ENCODE measurements at places on chromosomes 5 and 9.

GRCh38 chr5:157761690-157762621 lies 18.4 kb downstream of the LSM11 start:
- DNase-seq = no peak

DNA sequence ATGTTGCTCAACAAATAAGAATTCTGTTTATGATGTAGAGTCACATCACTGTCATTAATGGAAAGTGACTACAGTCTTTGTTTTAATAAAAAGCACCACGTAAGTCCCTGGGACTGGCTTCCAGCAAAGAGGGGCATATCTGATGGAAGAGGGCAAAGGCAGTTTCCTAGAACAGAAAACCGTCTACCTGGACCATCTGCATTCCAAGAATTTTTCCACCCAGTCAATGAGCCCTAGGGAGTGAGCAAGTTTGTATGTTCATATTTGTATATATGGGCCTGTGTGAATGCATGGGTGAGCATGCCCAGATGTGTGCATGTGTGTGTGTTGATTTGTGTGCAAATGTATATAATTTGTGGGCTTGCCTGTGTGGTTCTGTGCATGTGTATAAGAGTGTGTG lies 156.8 kb upstream of the SEMA6A start:
- DNase-seq = no peak

DNA sequence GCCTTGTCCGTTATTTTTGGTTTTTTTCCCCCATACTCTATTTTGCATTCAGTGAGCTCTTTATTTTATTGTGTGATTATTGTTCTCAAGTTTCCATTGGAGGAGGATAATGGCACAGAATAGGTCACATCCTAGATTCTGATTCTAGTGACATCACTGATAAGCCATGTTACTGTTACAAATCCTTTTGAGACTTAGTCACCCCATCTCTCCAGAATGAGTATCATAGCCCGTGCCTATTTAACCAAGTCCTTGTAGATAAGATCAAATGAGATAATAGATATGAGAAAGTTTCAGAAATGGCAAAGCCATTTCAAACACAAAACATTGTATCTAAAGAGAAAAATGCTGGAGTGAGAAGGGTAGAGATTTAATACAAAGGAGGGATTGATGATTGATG lies 242.6 kb downstream of the RAB3C start:
- DNase-seq = no peak

- DNase-seq = no peak
Observed at GRCh38 chr9:99406939-99407338, 184.9 kb downstream of the SEC61B start.

DNA sequence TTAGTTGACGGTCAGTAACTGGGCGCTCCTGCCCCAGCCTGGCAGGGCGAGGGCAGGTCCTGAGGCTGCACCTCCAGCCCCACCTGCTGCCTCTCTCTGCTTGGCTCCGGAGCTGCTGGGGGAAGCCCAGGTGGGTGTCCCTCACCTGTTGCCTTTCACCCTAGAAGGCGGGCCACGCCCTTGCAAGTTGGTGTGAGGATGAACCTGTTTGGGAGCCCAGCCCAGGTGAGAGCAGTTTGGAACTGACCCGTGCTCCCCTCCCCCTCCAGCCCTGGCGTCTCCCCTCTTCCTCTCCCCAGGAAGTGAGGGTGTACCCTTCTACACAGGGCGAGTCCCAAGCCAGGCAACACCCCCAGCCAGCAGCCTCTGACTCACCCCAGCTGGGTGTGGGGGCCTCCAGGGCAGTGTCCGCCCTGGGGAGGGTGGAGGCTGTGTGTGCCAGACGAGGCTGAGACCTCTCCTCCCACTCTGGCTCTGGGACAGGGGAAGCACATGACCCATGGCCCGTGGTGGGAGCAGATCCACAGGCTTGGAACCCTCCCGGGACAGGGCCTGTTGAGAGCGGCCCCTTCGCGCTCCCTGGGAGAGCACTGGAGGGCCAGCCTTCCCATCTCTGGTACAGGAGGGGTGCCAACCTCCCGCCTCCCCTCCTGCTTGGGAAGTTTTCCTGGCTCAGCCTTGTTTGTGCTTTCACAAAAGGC lies 10.4 kb downstream of the LRRC8A start:
- no peak for DNase-seq

DNA sequence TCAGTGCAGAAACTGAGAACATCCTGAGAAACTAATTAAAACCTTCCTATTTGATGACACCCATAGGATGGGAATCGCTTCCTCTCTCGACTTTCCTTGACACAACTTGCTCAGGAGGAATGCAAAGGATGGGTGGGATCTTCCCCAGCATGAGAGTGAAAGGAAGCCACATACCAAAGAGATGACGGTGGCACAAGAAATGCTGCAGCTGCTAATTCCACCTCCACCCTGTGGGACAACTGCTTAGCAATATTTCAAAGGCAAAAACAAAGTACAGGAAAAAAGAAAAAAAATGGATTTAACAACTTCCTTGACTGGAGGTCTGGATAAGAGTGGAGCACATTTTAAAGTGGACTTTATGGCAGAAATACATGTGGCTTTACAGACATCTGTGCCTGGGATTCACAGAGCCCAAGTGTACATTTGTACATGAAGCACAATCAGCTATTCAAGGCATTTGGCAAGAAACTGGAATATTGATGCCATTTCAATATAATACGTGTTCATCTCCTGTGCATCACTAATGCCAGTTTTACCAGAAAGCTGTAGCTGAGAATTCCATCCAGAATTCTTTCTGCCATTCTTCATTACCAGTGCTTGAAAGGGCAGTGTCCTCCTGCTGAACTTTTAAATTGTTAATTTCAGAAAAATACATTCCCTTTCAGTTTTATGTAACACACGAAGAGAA lies 359.2 kb upstream of the ACTBL2 start:
- DNase-seq = no peak

DNA sequence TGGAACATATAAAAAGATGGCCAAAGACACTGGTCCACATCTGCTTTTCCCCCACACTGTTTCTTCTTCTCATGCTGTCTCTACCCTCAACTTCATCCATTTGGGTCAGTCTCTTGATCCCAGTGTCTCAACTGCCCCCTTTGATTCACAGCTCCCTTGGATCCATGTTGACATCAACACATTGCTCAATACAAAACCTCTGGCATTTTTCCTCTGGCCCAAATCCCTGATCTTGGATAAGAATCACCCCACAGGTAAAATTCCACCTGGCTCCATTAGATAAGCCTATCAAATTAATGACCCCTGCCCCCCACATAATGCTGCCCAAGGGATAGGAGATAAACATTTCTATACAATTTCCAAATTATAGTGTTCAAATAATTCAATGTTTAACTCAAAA lies 229.8 kb downstream of the TLE1 start:
- DNase-seq = no peak

DNA sequence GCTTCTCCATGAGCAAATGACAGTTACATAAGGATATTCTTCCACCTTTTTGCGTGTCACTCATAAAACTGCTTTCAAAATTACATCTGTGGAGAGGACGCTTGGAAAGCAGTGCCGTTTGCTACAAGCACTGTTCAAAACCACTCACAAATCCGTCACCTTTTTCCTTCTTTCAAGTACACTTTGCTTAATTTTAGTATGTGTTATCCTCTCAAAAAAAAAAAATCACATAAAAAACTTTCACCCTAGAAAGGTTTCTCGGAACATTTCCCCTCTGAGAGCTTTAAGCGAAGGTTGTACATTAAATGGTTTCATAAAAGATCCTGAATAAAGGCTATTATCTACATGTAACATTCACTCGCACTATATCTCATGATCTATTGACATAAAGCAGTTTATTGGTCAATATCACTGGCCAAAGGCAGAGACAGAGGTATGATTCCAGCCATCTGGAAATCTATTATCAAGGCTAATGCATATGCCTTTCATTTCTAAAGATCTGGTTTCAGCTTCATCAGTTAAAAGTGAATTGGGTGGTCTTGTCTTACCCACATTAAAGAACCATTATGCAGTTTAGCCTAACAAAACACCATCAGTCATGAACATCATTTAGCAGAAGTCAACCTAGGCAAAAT lies 163.6 kb downstream of the ENC1 start:
- no peak for DNase-seq

DNA sequence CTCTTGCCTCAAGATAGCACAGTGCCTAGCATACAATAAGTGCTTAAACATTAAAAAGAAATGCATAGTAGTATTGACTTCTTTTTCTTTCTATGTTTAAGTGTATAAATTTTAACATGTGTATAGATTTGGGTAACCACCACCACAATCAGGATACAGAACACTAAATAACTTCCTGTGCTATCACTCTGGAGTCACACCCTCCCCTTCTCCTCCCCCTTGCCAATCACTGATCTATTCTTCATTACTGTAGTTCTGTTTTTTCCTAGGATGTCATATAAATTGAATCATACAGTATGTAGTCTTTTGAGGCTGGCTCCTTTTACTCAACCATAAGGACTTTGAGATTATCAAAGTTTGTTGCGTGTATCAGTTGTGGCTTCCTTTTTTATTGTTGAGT lies 68.5 kb downstream of the OSTF1 start:
- DNase-seq = no peak

- DNase-seq = no peak
Observed at GRCh38 chr5:174729075-174729680, 4.8 kb downstream of the MSX2 start.

GRCh38 chr5:13357929-13358328 lies 586.6 kb downstream of the DNAH5 start:
- no peak for DNase-seq

DNA sequence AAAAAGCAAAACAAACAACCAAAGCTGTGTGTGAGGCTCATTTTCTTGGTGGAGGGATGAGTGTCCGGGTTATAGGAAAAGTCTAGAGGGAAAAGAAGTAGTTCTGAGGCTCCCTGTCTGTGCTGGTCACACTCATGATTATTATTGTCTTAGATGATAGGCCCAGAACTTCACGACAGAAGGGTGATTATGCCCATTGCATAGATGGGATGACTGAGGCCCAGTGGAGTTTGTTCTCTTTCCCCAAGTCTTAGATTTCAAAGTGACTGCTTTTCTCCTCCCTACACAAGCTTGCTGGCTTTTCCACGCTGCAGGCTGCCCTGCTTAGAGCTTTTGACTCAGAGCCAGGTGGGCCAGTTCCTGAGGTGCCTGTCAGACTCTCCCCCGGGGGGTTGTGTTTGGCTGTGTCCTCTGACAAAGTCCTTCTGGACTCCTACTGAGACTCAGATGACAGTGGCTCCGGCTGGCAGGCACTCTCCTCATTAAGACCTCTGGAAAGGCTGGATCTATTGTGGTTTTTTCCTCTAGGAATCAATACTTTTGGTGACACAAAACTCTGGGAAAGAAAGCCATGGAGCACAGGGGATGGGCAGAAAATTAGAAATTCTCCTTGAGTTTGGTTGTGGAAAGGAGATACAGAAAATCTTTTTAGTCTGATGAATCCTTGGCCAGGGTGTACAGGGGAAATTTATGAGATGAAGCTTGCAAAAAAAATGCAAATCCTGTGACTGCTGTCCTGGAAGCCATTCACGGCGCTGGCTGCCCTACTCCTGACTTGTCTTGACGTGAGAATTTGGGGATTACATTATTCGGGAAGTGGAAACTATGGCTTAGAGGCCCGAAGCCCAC lies 120.9 kb downstream of the NSG2 start:
- no peak for DNase-seq

- DNase-seq = no peak
Observed at GRCh38 chr9:98215271-98215670, 22.8 kb upstream of the CORO2A start.

DNA sequence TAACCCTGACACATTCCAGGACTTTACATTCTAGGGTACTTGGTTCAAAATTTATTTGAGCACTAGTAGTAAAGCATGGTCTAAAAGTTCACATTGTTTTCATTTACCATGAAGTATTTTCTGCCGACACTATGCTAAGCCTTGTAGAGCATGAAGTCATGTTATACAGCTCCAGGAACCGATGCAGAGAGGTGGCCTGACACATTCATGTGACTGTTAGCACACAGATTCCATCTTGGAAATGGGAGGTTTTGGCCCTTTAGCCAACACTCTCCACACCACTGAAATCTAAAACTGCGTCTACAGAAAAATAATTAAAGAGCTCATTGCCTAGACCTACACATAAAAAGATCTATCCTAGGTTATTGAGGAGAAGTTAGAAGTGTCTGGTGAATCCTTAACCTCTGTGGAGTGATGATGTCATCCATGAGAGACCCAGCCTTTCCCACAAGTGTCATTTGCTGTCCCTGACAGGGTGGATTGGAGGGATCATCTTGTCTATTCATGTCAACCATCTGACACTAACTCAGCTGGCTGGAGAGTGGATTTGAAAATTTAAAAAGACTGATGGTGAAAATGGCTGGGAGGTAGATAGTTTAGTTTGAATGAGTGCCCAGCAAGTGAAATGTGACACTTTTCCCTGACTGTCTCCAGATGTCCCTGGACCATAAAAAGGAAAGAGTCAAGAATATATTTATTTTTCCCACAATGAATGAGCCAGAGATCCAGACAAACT lies 1.3 kb downstream of the RANBP3L start:
- no peak for DNase-seq

DNA sequence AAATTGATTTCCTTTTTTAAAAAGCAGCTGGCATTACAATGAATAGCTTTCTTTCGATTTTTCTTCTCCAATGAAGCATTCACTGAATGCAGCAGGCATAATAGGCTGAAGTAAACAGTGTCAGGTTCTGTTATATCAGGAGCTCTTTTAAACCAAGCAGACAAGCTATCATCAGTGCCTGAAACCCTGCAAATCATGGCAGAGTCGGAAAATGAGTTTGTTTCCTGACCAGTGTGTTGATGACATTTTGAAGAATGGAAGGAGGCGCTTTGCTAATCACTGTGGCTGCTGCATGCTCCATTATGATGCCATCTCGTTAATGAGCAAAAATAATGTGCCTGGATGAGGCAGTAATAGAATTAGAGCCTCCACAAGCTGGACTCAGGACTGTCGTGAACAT lies 284.5 kb downstream of the ZNF608 start:
- DNase-seq = no peak

DNA sequence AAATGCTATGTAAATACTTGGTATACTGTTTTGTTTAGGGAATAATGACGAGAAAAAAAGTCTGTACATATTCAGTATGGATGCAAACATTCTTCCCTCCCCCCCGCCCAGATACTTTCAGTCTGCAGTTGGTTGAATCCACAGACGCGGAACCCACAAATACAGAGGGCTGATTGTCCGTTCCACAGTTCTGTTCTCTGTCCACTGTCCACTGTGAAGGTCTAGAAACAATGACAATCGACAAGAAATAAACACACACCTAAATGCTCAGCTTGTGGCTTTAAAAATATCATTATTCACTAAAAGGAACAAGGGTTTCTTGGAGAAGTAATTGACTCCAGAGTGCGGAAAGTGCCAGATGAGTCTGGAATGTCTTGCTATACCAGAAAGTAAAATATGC lies 109.1 kb downstream of the TMEM161B start:
- no peak for DNase-seq

- no peak for DNase-seq
Observed at GRCh38 chr9:129996161-129996830, 46.7 kb downstream of the FNBP1 start.

- DNase-seq = no peak
Observed at GRCh38 chr5:7850395-7851239, at the start of gene CFAP90. TSS of gene CFAP90 (minus strand) at chr5:7851133. CDS start at chr5:7851021, 112 bp downstream.

DNA sequence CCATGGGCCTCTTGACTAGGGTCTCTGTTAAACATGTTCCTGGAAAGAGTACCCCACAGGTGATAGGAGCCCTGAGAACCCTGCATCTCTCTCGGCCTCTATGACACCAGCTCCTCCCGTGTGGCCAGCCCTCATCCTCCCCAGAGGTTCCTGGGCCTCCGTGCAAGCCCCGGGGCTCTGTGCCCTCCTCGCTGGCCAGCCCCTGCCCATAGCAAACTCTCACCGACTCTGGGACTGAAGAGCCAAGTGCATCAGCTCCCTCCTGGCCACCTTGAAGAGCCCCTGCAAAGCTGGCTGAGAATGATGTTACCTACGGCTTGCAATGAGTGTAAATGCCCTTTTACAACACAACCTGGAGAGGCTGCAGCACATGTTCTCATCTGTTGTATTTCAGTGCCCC lies 224.4 kb downstream of the ROR2 start:
- no peak for DNase-seq

All from stimulated activated CD8-positive, alpha-beta memory T cell treated with anti-CD3 and anti-CD28 coated beads, Interleukin-4, amount 100 ng/mL, for 1 hour (primary cell).